NCI-H2171 (cell line): ENCODE measurements at places on chromosomes 4 and X.

DNA sequence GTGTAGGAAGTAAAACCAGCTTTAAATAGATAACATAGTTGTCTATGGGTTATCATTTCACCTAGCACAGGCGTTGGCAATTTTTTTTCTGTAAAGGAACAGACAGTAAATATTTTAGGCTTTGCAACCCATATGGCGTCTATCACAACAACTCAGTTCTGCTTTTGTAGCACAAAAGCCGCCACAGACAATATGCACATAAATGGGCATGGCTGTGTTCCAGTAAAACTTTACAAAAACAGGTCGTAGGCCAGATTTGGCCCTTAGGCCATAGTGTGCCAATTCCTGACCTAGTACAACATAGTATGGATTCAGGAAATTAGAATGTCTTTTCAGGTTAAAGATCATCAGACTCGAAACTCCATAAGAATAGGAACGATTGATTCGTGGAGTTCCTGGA, 265.3 kb upstream of the GK2 start:
- no peak for DNase-seq

- DNase-seq, result no peak
Measured at GRCh38 chr4:128381748-128382559, 94.3 kb upstream of the PGRMC2 start.

- no peak for DNase-seq
Measured at GRCh38 chr4:7610022-7610670, 175.4 kb upstream of the PSAPL1 start.

DNA sequence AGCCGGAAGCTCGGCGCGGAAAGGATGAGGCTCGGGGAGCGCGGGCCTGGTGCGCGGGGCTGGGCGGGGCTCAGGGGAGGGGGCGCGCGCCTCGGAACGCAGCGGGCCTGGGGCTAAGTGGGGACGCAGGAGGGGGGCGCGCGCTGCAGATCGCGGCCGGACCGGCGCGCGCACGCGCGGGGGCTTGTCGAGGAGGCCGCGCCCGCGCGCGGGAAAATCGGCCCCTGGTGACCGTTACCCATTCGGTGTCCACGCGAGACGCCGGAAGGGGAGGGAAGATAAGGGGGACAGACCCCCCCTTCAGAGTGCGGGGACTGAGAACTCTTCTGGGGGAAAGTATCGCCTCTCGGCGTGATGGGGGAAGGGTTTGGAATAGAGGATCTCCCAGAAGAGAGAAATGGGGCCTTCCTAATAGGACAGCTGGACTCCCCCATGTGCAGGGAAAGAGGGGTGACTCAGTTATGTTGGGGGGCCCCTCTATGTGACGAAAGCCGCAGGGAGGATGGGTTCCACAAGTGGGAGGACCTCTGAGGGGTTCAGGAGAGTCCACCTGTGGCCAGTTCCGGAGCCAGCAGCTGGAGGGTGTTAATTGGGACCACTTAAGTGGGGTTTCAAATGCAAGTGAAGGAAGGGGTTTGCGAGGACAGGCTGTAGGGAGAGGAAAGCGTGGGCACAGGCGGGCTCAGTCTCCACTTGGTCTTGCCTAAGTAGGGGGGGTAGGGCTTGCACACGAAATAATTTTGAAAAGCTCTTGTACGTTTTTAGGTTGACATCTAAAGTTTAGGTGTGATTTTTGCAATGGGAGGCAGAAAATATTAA, 584 bp downstream of the SUV39H1 start:
- DNase-seq, result peak; percentile 37

DNA sequence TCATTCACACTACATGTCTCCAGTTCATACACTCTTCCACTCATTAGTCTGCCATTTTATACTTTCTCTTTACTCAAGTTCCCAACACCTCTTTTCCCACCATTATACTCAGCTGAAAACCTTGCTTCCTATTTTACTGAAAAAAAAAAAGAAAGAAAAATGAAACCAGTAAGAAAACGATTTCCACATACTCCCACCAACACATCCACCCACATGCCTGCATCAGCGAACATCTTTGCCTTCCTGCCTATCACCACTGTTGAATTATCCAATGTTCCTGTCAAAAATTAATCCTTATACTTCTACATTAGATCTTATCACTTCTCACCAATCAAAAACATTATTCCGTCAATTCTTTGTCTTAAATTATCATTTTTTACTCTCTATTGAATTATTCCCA, 188.1 kb upstream of the FAM241A start:
- DNase-seq, result no peak

DNA sequence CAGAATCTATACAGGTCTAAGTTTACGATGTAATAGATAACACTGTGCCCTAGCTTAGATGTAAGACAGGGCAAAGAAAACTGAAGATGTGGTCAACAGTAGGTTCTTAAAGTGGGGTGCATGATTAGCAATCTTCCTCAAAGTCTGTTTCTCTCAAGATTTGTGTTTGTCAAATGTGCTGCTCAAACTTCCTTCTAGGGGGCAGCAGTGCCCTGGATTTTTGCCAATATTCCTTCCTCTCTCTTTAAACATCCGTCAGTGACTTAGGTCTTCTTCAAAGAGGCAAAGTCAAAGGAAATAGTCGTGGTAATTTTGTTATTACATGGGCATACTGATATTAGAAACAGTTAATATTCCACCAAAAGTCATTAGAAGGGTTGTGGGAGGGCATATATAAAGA, 4.2 kb upstream of the PDHA2 start:
- no peak for DNase-seq

GRCh38 chr4:87014284-87014782, 79.5 kb downstream of the AFF1 start:
- DNase-seq, result no peak

GRCh38 chr4:85005865-85006377, 39.4 kb upstream of the WDFY3 start:
- no peak for DNase-seq

GRCh38 chr4:67161311-67161710, 384.0 kb downstream of the CENPC start:
- no peak for DNase-seq

GRCh38 chr4:8236920-8237195, 32.7 kb upstream of the HTRA3 start:
- DNase-seq, result no peak

DNA sequence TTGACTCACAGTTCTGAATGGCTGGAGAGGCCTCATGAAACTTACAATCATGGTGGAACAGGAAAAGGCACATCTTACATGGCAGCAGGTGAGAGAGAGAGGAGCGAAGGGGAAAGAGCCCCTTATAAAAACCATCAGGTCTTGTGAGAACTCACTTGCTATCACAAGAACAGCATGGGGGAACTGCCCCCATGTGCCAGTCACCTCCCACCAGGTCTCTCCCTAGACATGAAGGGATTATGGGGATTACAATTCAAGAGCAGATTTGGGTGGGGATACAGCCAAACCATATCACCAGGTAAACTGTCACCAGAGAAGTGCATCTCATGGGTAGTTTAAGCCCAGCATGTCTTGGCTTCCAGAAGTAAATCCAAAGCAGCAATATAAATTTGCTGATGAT, 7.5 kb upstream of the SMARCA5 start:
- DNase-seq, result no peak

GRCh38 chrX:134650701-134651100, 7.6 kb downstream of the PLAC1 start:
- DNase-seq, result no peak

DNA sequence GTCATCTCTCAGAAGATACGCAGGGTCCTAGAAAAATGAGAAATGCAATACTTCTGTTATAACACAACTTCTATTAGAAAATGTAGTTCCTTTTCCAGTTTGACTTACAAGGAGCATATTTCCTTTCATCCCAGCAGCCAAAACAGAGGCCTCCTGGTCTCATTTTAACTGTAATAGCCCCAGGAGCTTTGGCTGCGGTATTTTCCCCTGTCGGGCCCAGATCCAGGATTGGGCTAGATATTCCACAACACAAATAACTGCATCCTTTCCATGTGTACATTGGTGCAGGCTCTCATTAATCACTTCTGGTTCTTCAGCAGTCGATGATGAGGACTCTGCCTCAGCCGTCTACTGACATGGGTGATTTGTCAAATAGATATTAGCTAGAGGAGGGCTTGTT, 166.1 kb downstream of the TENM3 start:
- DNase-seq, result no peak

DNA sequence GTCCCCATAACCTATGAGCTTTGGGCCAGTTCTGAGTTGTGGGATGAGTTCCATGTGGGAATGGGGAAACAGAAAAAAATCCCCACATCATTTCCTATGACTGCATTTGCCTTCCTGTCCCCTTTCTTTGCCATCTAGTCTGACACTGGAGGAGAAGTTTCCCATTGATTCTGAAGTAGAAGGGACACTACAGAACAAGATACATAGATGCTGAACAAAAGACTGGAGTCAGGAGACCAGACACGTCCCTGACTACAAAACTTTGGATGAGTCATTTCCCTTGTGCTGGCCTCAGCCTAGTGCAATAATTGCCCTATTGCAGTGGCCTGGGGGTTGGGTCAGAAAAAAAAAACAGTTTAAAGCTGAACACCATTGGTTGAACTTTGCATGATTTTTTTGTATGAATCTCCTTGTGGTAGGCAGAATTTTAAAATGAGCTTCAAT, 22.1 kb downstream of the BEX3 start:
- DNase-seq, result no peak

DNA sequence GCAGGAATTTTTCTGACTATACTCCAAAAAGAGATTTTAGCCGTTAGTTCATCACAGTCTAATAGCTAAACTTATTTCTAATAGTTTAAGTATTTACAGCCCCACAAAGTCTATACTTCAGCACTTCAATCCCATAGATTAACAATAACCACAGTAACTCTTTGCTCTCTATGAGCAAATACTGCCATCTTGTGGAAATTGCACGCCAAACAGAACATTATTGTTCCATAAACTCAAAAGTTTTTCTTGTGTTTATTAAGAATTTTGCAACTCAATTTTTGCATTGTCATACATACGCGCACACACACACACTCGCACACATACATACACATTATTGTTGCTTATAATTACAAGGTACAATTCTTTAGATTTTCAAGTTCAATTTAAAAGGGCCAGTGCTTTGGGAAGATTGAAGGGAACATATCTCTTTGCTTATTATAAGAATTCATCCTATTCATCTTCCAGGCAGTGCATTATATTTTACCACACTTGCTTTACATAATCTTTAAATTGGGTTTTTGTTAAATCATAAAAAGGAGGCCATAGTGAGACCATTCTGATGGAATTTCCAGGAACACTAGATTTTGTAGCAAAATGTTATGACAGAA, 63.8 kb upstream of the ATOH1 start:
- DNase-seq, result peak; percentile 4

DNA sequence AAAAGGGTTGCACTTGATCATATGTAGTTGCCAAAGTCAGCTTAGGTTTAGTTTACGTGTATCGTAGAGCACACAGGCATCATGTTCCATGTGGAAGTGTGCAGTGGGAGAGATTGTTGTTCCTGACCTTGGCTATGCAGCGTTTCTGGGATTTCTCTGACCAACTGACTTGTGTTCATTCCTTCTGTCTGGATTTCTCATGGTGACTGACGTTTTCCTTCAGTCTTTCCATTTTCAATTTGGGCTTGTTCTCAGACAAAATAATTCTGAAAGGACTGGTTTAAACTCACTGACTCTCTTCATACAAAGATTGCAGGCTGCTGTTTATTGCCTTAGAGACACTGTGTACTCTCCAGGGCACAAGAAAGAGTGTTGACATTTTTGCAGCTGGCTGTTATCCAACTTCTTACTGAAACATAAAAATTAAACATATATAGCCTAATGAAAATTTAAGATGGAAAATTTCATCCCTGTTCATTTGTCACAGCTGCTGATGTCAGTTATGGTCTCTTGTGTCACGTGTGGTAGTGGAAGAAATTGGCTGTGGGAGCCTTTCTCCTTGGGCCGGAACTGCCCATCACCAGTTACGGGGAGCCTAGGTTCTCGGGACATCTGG, 95.4 kb downstream of the TNIP2 start:
- DNase-seq, result no peak

GRCh38 chr4:162046135-162046534, 117.7 kb downstream of the FSTL5 start:
- DNase-seq, result no peak

DNA sequence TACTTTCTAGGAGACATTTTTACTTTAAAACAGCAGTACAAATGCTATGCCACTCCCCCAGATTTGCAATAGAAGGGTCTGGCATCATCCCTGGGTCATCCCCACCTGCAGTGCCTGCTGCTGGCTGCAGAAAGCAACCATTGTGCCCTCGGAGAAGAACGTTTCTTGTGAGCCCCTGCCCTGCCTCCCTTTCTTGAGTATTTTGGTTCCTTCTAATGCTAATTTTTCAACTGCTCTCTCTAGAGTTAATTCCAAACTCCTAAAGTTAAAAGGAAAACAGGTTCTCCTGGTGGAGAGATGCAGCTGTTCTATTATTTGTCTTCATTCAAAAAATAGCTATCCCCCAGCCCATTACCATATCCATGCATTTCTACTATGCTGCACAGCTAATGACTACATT, 107.1 kb downstream of the IDS start:
- no peak for DNase-seq

- DNase-seq, result no peak
Measured at GRCh38 chrX:19698122-19698521, 182.8 kb upstream of the MAP3K15 start.

- DNase-seq, result no peak
Measured at GRCh38 chr4:138235419-138235952, 6.7 kb downstream of the SLC7A11 start.

DNA sequence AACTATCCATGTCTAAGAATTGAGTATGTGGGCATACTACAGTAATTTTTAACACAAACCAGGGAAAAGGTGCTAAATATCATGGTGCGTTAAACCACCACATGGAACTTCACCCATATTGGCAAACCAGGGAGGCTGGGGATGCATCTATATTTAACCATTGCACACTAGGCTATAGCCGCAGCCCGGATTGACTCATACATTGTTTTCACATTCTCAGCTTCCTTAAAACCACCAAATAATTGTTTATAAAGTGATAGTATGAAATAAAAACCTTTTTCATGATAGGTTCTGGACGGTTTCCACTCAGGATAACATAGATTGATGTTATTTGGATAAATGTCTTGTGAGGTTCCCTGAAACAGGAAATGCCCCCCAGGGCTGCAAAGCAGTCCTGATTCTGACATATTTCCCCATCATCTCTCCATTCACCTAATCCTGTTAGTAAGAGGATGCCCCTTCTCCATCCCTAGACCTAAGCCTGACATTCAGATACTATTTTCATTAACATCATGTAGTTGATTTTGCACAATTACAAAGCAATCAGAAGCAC, 7.9 kb downstream of the COL25A1 start:
- no peak for DNase-seq

DNA sequence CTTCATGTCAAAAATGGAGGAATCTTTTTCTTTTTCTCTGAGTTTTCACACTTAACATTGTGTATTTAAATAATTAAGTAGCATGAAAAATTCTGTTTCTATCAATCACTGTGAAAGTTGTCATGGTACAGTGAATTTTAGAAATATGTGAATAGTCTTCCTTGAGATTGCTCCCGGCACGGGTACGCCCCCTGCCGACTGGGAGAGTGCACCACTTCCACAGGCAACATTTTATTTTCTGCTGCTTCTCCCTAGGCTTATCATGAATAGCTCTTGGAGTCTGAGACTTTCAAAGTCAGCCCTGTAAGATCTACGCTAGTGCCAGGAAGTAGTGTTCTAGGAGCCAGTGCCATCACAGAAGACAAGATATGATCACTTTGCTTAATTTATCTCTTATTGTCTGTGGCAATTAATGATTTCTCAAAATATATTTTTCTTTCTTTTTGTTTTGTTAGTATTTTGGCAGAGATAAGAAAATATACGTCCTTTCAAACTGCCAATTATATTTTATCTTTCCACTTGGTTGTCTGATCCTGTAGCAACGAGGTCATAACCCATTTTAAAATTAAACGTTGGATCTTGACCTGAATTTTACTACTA, 763.8 kb upstream of the AADAT start:
- no peak for DNase-seq

- no peak for DNase-seq
Measured at GRCh38 chr4:114149-114548, 10.2 kb upstream of the ZNF718 start.
